ENCODE measurements at places on chromosomes 6 and 20.

DNA sequence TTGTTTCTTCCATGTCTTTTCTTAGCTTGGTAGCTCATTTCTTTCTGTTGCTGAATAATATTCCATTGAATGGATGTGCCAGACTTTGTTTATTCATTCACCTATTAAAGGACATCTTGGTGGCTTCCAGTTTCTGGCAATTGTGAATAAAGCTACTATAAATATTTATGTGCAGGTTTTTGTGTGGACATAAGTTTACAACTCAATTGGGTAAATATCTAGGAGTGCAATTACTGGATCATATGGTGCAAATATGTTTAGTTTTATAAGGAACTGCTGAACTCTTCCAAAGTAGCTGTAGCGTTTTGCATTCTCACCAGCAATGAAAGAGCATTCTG lies 16.8 kb upstream of the SDCBP2 start:
- DNase-seq: no peak

GRCh38 chr6:95387845-95388244 lies 189.5 kb upstream of the MANEA start:
- no peak for DNase-seq

DNA sequence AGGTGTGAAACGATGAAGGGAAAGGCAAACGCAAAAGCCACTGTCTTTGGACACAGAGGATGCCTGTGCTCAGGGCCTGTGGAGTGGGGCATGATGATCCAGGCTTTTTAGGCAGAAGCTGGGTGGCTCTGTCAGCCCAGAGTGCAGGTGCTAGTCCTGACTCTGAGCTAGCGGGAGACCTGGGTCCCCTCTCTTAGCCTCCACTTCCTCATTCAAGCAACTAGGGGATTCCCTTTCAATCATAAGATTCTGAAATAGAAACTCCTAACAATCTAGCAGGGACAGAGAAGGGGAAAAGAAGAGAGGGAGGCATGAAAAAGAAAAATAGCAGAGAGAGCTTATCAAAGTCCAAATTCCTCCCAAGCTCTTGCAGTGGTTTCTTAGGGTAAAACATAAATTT lies 7.6 kb upstream of the HIVEP2 start:
- DNase-seq: no peak

- DNase-seq: no peak
Measured at GRCh38 chr6:57173056-57173885, 1.1 kb downstream of the BAG2 start.

DNA sequence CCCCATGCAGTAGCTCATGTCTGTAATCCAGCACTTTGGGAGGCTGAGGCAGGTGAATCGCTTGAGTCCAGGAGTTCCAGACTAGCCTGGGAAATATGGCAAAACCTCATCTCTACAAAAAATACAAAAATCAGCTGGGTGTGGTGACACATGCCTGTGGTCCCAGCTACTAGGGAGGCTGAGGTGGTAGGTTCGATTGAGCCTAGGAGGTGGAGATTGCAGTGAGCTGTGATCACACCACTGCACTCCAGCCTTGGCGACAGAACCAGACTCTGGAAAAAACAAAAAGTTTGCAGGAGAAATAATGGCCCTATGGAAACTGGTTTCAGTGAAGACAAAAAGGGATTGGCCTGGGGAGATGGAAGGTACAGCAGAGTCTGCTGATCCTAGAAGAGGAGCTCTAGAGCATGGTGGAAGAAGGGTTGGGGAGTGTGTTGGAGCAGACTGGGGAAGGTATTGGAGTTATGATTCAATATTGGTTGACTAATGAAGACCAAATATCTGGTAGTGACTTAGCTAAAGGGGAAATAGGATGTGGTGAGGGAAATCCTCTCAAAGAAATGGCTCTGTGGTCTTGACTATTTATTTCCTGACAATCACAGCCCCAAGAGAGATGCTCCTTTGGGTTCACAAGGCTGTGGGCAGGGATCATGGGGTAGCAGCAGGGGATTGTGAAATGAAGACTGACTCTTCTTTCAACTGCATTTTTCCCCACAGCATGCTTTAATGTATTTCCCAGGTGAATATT lies 281.9 kb downstream of the UTRN start:
- DNase-seq: no peak

- DNase-seq: no peak
Measured at GRCh38 chr20:44688053-44688625, 27.0 kb upstream of the CCN5 start.

GRCh38 chr6:32833664-32834063 lies 4.9 kb downstream of the TAP2 start:
- no peak for DNase-seq

DNA sequence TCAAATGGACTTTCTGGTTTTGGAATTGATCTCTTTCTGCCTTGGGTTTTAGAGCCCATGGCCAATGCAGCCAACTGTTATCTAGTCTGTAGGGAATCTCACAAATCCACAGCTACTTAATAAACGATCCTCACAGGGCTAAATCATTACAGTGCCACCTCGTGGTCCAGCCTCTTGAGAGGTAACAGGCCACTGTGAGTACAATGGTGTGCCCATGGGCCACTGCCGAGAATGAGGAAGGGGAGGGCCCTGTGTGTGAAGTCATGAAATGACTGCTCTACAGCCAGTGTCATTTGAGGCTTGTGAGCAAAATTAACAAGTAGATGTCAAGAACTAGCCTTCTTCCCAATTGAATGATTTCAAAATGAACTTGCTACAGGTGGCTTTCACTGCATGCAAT lies 54.3 kb upstream of the GMPR start:
- DNase-seq: no peak

- no peak for DNase-seq
Measured at GRCh38 chr6:107192830-107193229, 77.5 kb upstream of the BEND3 start.

DNA sequence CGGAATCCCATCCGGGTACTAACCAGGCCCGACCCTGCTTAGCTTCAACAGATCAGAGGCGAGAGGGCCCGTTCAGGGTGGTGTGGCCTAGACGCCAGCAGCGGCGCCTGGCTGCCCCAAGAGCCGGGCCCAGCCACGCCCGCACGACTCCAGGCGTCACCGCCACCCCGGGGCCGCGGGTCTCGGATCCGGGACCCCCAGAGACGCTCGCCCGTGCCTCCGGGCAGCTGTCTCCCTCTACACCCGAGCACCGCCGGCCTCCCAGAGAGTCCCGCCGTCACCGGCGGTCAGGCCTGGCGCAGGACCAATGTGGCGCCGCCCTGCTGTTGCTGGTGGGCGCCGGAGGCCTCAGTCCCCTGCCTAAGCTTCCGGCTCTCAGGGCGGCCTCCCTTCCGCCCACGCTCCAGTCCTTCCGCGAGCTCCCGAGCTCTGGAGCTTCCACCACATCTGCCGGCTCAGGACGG lies 441.2 kb upstream of the DEFB115 start:
- DNase-seq: no peak

DNA sequence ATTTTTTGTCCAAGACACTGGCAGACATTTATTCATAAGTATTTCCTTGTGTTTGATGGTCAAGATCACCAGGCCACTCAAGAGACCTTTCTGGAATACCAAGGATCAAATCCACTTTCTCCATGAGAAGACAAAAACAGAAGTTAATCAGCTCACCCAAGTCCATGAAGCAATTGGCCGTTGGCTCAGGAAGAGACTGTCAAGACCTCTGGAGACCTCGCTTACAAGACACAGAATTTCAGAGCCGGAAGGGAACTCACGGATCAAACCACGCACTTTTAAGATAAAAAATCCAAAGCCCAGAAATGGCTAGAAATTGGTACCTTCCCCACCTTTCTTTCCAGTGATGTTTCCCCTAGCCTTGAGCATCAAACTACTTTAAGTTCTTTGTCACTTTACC lies 3.3 kb downstream of the TRERF1 start:
- no peak for DNase-seq

DNA sequence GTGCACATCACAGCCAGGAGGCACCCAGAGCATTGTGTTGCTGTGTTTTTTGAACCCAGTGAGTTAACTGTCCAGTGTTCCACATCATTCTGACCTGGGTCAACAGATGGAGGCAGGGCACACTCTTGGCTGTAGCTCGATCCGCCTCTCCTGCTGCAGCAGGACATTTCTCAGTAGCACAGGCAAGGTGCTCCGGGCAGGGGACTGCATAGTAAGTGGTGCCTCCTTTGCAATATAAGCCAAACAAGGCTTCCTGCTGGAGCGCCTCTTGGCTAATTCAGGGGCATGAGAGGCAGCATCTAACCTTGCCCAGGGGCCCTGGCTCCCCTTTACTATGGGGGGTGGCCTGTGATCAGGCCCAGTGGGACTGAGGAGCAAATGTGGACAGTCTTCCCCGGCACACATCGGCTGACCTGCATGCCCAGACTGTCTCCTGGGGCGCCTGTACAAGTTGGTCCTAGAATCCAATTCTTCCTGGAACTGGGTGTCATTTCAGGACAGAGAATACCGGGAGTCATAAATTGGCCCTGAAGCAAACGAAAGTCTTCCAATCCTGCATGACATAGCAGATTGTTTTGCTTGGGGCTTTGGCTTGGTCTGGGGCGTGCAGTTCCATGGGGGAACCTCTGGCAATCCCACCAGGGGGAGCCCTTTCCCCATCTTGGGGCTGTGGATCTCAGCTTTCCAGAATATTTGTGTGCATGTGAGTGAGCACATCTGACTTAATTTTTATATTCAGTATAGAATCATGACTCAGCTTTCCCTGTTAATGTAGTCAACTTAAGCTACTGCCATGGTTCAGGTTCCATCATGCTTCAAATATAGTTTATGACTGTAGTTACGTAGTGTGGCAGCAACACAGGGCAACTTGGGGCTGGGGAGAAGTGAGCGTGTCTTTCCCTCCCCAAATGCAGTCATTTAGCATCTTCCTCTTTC lies 56.0 kb upstream of the DDR1 start:
- peak; percentile 60 for DNase-seq

DNA sequence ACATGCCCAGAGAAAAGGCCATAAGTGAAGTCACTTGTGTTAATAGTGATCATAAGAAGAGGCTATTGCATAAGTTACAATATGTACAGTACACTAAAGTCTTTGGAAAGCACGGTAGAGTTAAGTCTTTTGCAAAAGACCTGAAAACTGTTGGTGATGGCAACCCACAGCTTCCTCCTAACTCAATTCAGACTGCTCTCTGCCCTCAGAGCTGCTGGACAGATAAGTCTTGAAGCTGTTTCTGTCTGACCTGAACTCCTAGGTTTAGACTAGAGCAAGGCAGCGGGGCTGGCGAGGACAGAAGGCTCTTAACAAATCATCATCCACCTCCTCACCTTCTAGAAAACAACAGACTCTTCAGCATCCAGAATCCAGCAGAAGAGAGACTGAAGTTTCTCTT lies 125.4 kb downstream of the CD24 start:
- DNase-seq: no peak

- no peak for DNase-seq
Measured at GRCh38 chr6:76026101-76026500, 46.4 kb downstream of the IMPG1 start.

DNA sequence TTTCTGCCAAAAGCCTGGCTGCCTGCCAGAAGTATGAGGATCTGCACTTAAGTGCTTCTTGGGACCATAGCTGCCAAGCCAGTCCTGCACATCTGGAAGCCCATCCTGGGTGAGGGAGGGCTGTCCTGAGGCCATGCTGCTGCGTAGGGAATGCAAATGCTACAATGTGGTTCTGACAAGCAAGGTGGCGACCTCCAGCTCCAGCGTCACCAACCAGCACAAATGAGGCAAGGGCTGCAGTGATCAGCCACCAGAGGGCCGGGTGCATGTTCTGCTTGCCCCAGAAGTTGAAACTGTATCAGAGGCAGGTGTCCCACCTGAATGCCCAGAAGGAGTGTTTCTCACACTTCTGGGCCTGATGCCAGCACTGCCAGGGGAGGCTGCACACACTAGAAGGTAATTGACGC lies 99.1 kb upstream of the KCNQ5 start:
- DNase-seq: no peak

GRCh38 chr6:1111361-1111760 lies 200.5 kb upstream of the FOXQ1 start:
- DNase-seq: no peak

DNA sequence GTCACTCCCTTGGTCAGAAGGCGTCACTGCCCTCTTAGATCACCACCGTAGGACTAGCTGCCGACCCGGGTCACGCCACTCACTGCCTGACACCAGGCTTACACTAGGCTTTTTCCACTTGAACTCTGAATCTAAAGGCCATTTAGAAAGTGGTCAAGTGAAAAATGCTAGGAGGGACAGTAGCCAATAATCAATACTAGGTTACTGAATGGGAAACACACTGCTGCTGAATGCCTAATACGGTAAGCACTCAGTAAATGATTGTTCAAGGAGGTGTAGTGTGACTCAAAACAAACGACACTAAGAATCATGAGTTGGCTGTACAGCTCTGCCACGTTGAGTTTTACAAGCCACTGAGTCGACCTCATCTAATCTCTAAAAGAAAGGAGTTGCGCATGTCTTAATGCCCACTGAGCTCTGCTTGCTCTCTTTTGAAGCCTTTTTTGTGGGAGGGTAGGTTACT lies 760 bp upstream of the IBTK start:
- DNase-seq: no peak

DNA sequence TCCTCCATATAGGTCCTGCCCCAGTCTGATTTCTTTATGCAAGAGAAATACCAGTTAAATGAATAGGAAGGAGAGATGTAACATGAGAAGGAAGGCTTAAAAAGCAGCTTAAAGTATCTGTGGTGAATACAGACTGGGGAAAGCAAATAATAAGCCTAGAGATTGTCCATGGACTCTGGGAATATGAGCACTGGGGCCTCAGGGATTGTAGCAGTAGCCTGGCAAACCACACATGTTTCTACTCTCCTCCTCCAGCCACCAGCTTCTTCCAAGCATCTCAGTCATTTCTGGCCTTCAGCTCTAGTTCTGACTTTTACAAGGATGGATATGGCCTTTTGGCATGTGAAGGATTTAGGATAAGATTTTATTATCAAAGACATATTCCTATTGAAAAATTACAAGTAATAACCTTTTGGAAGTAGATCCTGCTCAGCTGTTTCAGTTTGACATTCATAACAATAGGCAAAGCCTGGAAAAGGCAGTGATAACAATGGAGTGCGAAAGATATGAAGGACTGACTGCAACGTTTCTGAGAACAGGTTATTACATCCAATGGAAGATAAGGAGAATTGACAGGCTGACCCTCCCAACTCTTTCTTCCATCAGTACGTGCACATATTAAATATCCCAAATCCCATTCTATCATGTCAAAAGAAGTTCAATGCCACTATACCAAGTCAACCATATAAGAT lies 41.6 kb downstream of the CYP39A1 start:
- no peak for DNase-seq

- DNase-seq: no peak
Measured at GRCh38 chr6:85006362-85006761, 242.0 kb upstream of the TBX18 start.

DNA sequence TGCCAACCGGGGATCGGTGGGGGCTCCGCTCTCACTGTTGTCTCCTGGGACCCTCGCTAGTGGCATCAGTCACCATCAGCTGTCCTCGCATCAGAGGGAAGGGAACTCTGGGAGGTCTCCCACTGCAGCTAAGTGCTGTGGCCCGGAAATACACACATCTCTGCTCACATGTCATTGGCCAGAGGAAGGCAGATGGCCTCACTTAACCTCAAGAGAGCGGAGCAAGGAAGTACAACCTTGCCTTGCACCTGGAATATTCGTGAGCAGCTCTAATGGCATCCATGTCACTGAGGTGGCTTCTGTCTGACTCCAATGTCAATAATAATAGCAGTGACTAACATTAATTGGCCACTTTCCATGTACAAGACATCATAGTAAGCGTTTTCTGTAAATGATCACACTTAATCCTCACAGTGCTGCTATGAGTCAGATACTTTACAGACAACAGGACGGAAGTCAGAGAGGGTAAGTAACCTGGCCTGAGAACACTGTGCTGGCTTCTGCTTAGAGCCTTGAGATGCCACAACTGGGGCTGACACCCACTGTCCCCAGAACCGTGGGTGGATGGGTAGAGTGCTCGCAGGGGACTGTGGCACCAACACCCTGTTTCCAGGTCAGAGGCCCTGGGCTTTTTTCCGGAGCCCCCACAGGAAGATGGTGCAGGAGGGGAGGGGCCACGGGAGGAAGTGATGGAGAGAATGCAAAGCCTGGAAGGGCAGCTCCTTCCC lies 6.0 kb downstream of the LHFPL5 start:
- DNase-seq: no peak
